NCI-H2107 (cell line): ENCODE measurements at places on chromosomes 11 and 22.

DNA sequence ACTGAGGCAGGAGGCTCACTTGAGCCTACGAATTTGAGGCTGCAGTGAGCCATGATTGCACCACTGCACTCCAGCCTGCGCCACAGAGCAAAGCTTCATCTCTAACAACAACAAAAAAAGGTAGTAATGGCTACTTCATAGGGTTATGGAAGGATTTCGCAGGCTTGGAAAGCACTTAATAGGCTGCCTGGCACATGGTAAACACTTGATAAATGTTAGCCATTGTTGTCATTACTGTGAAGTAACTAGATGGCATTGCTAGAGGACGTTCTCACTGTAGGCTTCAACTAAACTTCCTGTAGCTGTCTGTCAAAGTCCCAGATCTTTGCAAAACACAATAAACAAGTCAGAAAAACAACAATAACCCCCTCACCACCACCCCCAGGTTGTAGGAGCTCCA is 357.2 kb upstream of the NARS2 start:
- no peak for DNase-seq

GRCh38 chr22:49737101-49737551 is 90.5 kb downstream of the BRD1 start:
- no peak for DNase-seq

DNA sequence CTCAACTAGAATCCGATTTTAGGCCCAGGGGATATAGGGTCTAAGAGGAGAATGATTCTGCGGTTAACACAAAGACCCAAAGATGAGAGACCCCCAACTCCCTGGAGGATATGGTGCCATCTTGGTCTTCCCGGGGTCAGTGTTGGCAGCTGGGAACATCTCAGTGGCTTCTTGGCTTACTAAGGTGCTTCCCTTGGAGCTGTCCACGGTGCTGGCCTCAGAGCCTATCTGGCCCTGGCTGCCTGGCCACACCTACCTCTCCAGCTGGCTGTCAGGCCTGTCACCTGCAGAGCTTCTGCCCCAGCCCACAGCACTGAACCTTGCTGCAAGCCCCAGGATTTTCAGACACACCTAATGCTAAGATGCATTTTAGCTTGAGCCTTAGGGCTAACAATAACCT is 70.7 kb upstream of the THY1 start:
- DNase-seq: no peak

GRCh38 chr11:48103621-48104567 is 112.7 kb upstream of the OR4B1 start:
- no peak for DNase-seq

- DNase-seq: no peak
These were observed 30.2 kb downstream of the ATP6V1E1 start for GRCh38 chr22:17598318-17598717.

GRCh38 chr11:133982876-133983275 is 26.1 kb upstream of the IGSF9B start:
- DNase-seq: no peak

DNA sequence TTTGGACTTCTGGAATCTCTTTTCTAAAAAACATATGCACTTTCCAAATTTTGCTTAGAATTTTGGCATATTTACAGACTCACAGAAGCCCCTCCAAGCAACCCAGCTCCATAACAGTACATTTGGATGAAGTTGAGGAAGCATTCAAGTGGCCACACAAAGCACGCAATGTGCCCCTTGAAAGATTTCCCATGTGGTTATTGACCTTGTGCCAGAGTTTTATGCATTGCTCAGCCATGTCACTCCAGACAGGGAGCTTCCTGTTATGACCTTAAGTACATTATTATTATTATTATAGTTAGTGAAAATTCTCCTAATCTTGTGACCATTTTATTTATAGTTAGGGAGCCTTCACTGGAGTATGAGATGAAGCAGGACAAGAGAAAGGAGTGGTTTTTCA is 35.0 kb upstream of the BDNF start:
- no peak for DNase-seq

DNA sequence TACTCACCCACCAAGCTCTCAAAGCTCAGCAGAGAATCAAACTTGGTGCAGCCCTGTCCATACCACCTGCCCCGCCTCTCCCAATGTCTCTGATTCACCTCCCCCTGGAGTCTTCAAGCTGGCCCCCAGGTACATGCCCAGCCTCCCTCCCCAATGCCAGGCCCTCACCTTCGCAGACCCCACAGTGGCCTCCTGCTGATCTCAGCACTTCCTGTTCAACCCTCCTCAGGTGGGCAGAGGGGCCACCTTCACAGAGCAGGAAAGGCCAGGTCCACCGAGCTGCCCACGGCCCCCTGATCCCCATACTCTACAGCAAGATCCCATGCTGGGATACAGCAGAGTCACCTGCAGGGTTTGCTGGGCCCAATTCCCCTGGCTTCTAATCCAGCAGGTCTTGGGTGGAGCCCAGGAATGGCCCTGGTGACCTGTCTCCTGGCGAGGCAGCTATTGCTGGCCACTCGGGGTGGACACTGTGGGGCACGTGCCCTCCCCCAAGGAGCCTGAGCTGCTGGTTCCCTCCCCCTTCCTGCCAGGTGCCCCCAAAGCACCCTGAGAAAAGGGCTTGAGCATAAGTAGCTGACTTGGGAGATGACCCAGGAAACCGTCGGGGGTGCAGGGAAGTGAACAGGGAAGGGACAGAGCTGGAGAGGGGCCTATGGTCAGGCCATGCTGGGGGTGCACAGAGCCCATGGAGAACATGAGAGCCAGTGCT is 150.7 kb downstream of the BRD1 start:
- DNase-seq: no peak
